ENCODE measurements at places on chromosomes 4 and X. TPM values are rescaled to one million over a fixed set of nuclear protein-coding genes. Genes with fewer than 3 reads are reported as not detected.

GRCh38 chr4:120633810-120634209 lies 288.7 kb downstream of the PRDM5 start:
- H3K4me3 ChIP-seq, result no peak overlapping the region
- H3K27me3 ChIP-seq, result no peaks in the 10 kb centered on the region
- DNase-seq, result no peak
- no peaks in the 10 kb centered on the region for H3K36me3 ChIP-seq

Gene STIM2
- 92.0 TPM for total RNA-seq

Gene ENPEP
- not detected for total RNA-seq

DNA sequence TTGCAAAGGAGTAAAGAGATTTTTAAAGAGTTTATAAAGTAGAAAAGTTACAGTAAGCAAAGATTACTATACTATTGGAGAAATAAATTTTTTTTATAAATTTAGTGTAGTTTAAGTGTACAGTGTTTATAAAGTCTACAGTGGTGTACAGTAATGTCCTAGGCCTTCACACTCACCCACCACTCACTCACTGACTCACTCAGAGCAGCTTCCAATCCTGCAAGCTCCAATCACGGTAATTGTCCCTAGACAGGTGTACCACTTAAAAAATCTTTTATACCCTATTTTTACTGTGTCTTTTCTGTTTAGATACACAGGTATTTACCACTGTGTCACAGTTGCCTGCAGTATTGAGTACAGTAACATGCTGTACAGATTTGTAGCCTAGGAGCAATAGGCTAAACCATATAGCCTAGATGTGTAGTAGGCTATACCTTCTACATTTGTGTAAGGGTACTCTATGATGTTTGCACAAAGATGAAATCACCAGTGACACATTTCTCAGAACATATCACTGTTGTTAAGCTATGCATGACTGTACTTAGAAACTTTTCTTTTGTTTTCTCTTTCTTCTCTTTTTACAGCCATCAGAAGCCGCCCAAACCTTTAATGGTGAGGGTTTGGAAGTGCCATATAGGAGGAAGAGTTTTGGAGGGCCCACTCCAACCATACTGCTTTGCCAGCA lies 11.8 kb upstream of the SH3RF1 start:
- H3K4me1 ChIP-seq, result no peaks in the 10 kb centered on the region
- no peak overlapping the region for H3K27ac ChIP-seq
- no peak for DNase-seq
- no peaks in the 10 kb centered on the region for H3K36me3 ChIP-seq
- H3K4me3 ChIP-seq, result no peak overlapping the region

Gene DDIT4L
- total RNA-seq, result not detected

Gene KIAA1210
- total RNA-seq, result not detected
